ENCODE measurements at places on chromosomes 16 and 17.

- peak; percentile 93 for DNase-seq
Observed at GRCh38 chr17:62140836-62141235, 75.8 kb upstream of the MED13 start.

- no peak for DNase-seq
Observed at GRCh38 chr16:19812986-19813385, 71.7 kb downstream of the GPRC5B start.

GRCh38 chr17:1460233-1460632 is 4.2 kb upstream of the CRK start:
- no peak for DNase-seq

DNA sequence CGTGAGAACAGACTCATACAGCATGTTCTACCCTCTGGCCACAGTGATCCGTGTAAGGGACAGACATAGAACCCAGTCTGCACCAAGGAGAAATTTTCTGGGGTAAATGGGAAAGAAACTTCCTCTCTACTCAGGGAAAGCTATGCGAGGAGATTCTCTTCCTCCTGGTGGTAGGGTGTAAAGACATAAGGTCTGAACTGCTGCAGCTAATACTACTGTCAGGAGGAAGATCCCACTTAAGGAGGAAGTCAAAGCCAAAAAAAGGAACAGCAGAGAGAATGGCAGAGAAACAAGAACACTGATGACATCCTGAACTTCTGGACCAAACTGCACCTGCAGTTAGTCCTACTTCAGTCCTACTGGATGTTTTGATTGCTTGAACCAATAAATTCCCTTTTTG is 7.1 kb upstream of the TM4SF5 start:
- no peak for DNase-seq

- peak; percentile 63 for DNase-seq
Observed at GRCh38 chr16:46620266-46621005, 743 bp downstream of the SHCBP1 start.

DNA sequence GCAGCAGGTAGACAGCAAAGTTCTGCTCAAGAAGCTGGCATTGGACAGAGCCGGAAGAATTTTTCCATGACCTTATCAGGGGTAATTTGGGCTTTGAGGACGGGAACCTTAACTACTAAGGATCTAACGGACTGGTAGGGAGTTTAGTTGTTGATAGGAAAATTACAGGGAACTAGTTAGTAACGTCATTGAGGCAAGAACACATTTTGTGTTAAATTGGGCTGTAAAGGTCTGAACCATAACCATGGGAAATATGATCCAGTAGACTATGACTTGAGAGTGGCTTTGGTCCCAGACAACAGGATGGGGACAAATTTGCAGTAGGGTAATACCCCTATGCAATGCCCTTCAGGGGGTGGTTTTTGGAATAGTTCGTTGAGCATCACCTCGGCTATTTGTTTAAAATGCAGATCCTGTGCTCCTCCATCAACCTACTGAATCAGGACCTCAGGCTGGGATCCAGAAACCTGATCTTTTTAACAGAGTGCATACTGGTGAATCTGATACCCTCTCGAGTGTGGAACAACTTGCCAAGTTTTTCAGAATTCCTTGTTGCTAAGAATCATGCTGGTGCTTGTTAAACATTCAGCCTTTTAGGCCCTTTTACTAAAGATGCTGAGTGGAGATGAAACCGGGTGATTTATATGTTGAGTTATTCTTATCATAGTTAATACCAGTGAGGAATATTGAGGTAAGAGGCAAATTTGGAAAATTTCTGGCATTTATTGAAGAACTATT is 255.1 kb downstream of the MAP2K6 start:
- DNase-seq: no peak

- no peak for DNase-seq
Observed at GRCh38 chr16:57178793-57179212, 7.0 kb downstream of the PSME3IP1 start.

- no peak for DNase-seq
Observed at GRCh38 chr16:88761830-88762229, 23.2 kb downstream of the PIEZO1 start.

DNA sequence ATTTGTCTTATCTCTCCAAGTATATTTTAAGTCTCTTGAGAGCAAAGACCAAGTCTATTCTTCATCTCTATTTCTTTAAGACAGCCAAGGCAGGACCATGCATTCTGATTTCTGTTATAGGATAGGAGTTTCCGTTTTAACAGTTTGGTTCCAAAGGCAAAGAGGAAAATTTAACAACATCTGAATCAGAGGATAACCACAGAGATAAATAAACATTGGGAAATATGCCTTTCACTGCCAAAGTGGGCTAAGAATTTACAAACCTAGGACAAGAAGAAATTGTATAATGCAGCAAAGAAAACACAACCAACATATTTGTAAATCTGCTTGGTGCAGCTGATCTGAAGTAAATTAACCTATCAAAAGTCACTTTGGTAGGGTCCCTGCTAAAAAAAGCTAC is 37.7 kb downstream of the USP32 start:
- DNase-seq: no peak

DNA sequence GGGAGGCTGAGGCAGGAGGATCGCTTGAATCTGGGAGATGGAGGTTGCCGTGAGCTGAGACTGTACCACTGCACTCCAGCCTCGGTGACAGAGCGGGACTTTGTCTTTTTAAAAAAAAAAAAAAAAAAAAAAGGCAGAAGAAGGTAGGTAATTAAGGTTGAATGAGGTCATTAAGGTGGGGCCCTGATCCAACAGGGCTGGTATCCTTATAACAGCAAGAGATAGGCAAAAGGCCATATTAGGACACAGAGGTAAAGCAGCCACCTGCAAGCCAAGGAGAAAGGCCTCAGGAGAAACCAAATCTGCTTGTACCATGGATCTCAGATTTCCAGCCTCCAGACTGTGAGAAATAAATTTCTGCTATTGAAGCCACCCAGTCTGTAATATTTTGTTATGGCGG is 60.3 kb downstream of the SPAG9 start:
- DNase-seq: no peak

DNA sequence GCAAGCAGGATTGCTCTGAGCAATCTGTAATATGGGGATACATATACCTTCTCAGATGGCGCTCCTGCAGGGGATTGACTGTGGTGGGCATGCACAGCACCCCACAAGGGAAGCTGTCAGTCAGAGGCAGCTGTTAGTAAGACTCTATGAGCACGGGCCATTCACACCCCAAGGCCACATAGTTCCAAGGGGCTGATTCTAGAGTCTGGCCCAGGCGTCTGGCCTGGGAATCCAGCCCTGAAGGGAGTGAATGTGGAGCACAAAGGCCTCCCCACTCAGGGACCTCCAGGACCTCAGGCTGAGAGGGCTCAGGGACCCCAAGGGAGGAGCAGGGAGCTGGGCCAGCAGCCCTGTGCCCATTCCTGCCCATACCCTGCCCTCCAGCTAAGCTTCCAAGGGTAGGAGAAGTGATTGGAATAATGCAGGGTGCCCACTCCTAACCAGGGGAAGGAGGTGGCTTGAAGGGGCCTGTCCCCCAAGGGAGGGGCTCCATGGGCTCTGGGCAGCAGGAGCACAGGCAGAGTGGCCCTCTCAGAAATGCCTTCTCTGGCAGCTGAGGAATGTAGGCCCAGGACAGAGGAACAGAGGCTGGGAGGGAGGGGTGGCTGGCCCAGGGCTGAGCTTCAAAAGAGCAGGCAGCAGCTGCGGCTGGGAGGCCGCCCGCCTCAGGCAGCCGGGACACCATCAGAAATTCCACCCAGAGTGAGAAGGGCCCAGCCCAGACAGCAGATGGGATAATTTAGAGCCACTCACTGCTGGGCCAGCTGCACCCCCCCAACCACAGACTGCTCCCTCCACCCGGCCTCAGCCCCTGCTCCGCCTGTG is 48.9 kb upstream of the MRPS23 start:
- DNase-seq: no peak

GRCh38 chr17:77036841-77037381 is 103.9 kb upstream of the SEC14L1 start:
- peak; percentile 91 for DNase-seq

DNA sequence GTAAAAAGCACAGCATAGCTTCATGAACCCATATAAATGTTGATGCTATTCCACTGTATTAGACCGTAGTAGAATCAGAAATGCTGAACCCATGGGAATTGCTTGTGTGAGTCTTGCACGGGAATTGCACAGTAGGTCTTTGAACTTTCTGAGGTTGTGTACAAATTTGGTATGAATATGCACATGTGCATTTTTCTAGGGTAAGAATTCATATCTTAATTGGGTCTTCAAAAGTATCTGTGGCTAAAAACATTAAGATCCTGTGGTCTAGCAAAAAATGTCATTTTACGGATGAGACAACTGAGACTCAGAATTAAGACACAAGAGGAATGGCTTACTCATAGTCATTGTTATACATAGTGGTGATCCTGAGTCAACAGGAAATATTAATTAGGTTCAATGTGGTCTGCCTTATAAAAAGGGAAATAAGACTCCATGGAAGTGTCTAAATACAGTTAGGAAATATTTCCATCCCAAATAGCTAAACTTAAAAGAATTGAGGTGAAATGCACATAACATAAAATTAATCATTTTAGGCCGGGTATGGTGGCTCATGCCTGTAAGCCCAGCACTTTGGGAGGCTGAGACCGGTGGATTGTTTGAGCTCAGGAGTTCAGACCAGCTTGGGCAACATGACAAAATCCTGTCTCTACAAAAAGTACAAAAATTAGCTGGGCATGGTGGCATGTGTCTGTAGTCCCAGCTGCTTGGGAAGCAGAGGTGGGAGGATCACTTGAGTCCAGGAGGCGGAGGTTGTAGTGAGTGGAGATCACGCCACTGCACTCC is 22.8 kb downstream of the TAOK1 start:
- no peak for DNase-seq

- DNase-seq: no peak
Observed at GRCh38 chr16:76539609-76540008, 262.4 kb downstream of the CNTNAP4 start.

GRCh38 chr16:3143598-3144320 is 8.9 kb downstream of the ZNF213 start:
- no peak for DNase-seq

- no peak for DNase-seq
Observed at GRCh38 chr17:42796066-42796758, 2.3 kb downstream of the COA3 start.

DNA sequence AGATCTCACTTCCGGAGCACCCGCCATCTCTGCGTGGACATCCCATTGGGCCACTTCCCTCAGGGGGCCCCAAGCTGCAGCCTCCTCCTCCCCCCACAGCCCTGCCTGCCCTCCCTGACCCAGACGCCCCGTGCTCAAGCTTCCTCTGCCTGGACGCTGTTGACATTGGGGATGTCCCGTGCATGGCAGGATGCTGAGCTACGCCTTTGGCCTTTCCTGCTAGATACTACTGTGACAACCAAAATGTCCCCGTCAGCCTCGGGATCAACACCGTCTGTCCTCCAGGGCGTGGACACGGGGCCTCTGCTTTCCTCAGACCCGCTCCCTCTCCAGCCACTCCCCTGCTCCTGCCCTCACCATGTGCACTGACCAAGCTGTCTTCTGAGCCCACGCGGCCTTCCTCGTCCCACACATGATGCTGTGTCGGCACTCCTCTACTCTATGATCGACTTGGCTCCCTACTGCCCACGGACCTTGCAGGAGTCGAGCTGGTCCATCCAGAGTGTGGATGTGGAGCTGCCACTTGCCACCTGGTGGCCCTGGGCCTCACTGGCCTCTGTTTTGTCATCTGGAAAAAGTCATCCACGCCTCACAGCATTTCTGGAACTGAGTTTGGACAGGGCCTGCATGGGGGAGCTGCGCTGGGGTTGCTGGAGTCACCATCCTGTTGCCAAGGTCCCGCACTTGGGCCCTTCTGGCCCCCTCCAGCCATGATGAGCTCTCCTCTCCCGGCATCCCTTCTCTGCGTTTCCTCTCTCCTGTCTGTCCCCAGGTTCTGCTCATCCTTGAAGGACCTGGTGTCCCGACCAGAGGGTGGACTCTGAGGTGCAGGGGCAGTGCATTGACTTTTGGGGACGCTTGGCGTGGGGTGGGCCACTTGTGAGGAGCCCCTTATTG is 221.7 kb upstream of the CIBAR2 start:
- no peak for DNase-seq

DNA sequence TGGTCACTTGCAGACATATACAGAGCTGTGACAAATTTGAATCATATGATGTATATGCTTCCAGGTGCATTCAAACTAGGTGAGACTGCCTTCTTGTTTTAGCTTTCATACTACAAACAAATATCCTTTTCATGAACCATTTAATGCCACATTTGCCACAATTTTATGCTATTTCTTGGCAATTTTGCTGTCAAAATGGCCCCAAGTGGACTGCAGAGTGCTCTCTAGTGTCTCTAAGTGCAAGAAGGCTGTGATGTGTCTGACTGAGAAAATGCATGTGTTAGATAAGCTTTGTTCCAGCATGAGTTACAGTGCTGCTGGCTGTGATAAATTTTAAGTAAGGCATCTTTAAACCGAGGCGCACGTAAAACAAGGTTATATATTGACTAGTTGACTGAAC is 38.3 kb downstream of the CDH13 start:
- DNase-seq: no peak

DNA sequence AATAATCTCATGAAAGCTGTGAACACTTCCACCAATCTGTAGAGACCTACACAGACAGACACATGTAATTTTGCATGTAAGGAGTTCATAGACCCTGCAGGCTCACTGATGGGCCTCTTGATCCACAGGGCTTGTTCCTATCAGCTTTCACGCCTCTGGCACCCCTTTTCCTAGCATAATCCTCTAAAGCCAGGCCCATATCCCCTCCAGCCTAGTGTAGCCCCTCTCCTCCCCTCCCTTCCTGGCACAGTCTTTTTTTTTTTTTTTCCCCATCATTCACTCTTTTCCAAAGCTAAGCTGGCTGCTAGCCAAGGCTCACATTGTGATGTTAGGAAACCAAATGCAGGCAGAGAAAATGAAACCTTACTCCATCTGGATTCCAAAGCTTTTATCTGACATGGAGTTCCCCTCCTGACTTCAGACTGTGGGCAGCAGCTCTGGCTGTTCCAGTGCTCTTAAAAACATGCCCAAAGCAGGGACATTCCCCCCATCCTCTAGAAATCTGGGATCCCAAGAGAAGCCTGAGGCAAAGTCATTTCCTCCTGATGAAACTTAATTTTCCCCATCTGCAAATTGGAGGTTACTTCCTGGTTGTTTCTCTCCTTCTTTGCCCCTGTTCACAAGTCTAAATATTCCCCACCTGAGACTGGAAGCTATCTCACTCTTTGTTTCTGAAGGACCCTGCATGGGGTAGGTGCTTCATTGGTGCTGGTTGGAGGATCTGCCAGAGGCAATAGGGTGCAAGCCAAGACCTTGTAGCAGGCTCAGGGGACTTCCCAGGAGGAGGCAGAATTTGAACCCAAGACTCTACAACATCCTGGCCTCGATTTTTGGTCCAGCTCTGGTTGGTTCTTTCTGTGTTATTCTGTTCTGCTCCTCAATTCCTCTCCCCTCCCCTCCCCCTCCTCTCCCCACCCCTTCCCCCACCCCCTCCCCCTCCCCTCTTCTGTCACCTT is 9.9 kb upstream of the CCL5 start:
- no peak for DNase-seq

DNA sequence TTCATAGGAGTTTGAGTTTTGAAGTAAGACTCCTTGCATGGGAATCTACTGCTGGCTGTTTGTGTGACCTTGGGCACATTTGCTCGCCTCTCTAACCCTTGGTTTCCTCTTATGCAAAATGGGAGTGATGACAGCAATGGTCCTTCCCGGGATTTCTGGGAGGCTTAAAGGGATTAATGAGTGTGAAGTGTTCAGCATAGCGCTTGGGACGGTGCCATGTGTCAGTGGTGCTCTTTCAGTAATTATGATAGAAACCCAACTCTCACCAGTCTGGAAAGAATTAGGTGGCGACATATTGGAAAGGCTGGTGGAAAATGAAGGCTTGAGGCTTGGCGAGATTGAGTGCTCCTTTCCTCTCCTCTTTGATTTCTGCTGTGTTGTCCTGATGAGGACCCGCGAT is 429.2 kb upstream of the EEF2KMT start:
- DNase-seq: no peak

GRCh38 chr16:164827-165538 is 795 bp upstream of the HBM start:
- DNase-seq: no peak
